ENCODE measurements at places on chromosomes 12 and 14.

GRCh38 chr14:68476212-68477109 is 316.4 kb downstream of the ZFP36L1 start:
- no peak for DNase-seq

DNA sequence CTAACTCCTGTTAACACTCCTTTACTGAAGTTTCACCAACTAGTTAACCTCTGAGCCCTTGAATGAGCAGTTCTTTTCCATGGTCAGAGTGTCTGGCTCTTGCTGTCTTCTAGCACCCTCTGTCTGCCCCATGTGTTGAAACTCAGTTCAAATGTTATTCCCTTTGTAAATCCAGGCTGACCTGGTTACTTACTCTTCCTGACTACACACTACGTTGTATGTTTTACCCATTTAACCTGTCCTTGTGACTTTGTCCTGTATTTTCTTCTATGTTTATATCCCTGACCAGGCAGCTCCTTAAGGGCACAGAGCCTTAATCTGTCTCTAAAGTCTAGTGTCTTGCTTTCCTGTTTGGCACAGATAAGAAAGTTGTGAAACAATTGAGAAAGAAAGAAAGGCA is 389.0 kb upstream of the RPL10L start:
- no peak for DNase-seq

DNA sequence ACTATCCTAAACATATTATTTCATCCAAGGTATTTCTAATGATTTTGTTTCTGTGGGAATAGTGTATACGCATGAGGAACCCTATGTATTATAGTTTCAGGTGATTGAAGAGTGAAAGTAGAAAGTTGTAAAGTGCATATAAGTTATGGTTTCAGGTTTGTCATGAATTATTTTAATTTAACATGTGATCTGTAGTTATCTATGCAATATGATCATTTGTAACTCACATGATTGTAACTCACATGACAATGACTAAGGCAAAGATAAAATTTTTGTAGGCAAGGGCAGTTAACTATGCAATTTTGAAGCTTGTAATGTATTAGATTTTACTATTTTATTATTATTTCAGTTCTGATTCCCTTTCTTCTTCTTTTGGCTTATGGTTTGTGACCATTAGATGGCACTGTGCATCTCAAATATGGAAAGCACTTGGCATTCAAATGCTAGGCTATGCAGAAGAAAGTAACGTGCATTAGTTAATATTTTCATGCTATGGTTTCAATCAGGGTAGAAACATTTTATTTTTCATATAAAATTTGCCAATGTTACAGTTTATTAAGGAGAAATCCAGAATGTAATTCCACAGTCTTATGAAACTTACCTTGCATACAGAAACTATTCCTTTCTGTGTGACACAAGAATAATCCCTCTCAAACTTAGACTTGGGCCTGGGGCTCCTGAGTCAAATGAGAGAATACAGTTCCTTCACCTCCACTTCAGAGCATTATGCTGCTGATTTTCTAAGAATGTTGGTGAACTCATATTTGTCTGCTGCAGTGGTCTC is 15.8 kb upstream of the TMEM30B start:
- no peak for DNase-seq

- DNase-seq = no peak
Observed at GRCh38 chr12:131202592-131203378, 249.1 kb downstream of the ADGRD1 start.

GRCh38 chr14:102883089-102883541 is 39.3 kb upstream of the AMN start:
- DNase-seq = no peak

DNA sequence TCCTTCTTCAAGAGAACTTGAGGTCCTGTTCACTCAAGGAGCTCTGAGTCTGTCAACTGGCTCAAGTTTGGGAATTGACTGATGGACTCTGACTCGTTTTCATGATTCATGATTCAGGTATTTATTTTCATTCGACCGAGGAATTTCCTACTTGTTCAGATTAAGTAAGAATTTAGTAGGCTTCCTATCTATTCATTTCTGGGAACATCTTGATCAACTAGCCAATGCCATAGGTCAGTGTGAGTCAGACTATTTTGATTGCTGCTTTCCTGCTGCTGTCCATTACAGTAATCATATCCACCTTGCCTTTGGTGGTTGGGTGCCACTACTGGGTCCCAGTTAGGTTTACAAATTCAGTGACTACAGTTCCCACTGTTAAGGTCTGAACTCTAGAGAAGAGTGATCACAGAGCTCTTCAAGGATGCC is 6.1 kb downstream of the FAM186A start:
- DNase-seq = no peak

DNA sequence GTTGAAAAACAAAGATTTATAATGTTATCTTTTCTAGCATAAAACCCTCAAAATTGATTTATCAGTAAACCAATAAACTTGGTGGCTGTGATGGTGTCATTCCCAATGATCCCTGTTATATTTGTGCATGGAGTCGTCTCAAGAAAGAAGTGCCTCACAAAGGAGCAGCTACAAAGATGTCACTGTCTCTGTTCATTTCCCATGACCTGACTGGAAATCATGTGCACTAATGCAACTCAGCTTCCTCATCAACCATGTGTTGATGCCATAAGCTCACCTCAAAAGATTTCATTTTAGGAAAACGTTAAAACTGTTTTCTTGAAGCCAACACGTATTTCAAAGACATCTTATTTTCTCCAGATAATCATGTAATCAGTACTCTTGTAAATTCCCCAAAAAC is 28.8 kb downstream of the CLEC1A start:
- DNase-seq = no peak

DNA sequence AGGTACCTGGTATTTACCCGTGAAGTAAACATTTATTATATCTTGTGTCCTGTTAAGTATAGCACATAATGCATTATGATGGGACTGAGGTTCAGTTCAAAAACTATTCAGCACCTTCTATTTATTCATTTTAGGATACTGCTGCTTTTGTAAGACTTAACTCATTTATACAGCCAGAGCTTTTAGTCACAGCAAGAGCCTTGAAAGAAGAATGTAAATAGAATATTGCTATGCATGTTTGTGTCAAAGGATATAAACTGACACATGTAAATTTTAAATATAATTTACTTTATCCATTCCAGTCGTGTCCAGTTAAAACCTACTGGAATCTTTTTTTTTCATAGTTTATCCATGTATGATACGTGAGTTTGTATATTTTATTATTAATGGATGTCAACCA is 168.8 kb downstream of the FUT8 start:
- DNase-seq = no peak

DNA sequence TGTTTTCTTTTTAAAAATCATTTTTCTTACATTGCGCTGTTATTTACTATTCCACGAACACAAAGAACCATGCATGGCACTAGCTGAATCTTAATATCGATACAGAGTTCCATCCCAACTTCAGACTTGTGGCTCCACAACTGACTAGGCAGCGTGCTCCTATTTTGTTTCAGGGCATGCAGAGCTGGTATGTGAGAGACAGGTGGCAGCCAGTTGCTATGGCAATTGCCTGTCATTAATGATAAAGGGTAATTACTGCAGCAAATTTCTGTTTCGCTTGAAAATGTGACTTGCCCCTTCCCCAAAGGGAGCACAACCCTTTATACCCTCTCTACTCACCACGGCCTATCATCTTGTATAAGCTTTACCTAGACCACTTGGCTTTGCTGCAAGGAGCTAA is 113.1 kb upstream of the G2E3 start:
- DNase-seq = no peak

DNA sequence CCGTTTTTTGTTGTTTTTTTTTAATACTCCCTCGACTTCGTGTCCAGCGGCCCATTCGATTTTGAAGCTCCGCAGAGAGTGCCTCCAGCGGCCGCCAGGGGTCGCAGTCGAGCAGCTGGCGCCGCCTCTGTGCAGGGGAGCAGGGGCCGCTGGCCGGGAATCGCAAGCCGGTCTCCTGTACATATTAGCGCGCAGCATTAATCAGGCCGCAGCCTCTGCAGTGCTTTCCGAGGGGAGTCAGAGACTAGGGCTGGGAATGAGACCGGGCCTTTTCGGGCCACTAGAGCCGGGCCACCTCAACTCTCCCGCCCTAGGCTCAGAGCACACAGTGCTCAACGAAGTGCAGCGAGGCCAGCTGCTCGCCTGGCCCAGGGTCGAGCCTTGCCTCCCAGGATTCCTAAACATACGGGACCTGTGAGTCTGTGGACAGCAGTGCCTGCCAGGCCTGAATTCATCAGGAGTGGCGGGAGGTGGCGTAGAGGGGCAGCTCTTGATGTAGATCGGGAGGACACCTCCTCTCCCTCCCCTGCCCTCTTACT is 81.8 kb downstream of the EMP1 start:
- DNase-seq = peak; percentile 43

DNA sequence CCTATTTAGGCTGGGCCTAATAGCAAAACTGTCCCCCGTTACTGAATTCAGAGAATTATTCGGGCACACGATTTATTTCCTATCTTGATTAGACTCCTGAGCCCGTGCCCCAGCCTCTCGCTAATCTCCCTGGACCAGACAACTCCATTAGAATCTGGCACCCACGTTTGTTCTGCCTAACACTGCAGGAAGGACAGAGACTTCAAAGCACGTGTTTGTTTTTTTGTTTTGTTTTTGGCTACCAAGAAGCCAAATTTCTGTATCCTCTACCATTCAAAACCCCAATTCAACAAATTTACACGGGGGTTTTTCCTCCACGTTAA is 4.8 kb downstream of the USP44 start:
- no peak for DNase-seq

GRCh38 chr14:96782436-96782835 is 14.7 kb upstream of the VRK1 start:
- no peak for DNase-seq

DNA sequence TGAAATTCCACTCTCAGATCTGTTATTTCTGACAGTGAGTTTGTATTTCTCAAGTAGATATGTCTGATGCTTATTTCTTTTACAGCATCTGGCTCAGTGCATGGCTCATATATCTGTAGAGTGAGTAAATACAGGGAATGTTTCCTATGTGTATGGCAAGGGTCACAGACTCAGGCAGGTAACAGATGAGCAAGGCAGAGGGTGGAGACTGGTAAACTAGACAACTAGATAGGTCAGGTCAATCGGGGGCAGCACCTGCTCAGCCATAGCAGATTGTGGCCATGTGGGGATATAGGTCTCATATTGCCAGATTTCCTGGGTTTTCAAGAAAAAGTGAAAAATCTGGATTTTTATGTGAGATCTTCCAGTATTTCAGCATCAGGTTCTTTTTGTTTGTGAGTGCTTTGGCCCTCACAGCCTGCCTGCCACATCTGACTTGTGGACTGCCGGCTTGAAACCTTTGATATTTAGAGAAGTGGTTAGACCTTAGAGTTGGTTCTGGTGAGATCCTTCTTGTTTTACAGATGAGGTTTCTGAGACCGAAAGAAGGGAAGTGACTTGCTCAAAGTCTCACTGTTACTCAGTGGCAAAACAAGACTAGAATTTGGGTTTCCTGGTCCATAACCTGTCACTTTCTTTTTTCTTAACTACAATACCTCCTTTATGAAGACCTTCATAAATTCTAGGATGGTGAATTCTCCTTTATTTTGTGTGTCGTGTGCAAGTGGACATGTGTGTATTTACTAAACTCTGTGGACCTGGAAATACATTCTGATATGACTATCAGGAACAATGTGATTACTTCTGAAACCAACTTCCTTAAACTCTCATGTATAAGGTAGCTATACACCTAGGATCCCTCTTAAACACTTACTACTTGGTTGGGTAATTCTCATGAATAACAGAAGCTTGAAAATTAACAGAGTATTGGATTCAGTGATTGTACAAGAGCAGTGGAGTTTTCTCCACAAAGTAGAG is 34.4 kb downstream of the PROX2 start:
- DNase-seq = no peak

DNA sequence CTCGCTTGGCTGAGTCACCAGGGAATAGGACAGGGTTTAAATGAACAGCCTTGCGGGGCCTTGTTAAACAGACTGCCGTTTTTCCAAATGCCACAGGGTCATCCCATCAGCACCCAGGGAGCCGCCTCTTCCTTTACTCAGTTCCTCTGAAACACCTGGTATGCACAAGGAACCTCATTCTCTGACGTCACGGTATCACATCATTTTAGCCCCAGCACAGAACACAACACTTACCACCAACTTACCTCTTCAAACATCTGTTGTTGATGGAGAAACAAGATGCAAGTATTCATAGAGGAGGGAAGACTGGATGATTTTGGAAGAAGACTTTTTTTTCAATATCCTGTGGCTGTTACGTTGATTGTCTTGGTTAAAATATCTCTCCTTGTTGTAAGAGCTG is 535.3 kb upstream of the TMEM132C start:
- no peak for DNase-seq

DNA sequence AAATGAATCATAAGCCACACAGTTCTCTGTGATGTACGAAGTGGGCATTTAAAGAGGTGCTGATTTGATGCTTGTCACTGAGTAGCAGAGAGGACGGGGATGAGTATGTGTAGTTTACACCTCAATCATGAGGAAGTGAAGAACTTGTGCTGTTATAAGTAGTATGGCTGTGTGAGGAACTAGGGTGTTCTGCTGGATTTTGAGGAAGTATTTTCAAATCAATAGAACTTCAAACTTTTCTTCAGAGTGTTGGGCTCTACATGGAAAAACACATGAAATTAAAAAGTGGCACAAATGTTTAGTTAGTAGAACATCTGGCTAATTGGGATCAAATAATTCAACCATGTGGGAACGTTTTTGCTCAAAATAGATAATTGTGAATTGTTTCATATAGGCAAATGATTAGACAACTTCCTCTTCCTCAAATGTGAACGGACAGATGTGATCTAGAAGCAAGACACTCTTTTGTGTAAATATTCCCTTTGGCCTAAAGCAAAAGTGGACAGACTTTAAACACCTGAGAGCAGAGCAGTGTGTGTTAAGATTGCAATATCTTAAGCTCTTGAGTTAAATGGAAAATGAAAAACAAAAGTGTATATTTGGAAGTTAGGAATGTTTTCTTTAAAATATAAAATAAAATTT is 168.5 kb downstream of the NAV3 start:
- DNase-seq = no peak

DNA sequence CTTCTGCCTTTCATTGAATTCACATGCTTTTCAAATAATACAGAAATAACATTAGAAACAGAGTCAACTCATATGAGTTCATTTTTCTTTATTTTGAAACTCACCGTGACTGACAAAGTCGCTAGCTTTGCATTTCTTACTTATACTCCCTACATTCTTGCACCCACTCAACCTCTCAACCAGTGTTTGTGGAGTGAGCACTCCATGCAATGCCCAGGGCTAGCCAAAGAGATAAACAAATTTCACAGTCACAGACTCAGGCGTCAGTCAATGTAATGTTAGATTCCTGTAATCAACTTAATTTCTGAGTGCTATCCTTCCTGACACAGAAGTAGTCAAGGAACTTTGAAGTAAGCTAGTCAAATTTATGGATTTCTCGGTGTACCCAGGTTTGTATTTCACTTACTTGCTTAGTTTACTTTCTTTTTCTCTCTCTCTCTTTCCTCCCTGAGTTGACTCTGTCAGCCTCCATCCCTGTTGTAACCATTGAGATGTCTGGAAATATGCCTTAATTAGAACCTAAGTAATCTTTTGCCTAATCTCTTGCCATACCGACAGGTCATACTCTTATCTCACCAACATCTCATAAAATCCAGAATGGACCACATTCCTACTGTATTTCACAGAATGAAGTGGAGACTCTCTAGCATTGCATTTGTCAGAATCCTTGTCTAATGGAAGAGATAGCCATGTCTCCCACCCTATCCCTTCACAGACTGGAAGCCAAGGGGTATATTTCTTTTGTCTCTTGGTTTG is 413.0 kb downstream of the AEBP2 start:
- no peak for DNase-seq

All from activated CD4-positive, alpha-beta T cell treated with anti-CD3 and anti-CD28 coated beads for 24 hours (primary cell).